ENCODE measurements at places on chromosomes 12 and 14.

DNA sequence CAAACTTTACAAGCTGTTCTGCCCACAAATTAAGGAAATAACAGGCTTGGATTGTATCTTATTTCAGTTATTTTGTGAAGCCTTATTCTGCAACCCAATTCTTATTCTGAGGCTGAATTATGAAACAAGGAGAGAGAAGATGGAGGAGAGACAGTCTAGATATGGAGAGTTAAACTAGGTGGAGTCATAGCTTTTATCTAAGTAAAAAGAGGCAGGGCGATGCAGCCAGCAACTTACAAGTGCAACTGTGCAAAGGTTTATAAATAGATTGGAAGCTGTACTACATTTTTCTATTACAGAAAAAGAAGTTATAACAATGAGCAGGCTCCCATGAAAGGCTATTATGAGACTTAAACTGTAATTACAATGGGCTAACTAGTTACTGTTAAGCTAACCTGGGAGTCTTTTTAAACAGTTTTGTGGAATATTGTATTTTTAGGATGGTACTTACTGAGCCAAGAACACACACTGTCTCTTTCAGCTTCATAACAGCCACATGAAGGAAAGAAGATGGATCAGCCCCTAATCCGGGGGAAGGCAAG is 22.4 kb downstream of the NID2 start:
- DNase-seq = no peak

DNA sequence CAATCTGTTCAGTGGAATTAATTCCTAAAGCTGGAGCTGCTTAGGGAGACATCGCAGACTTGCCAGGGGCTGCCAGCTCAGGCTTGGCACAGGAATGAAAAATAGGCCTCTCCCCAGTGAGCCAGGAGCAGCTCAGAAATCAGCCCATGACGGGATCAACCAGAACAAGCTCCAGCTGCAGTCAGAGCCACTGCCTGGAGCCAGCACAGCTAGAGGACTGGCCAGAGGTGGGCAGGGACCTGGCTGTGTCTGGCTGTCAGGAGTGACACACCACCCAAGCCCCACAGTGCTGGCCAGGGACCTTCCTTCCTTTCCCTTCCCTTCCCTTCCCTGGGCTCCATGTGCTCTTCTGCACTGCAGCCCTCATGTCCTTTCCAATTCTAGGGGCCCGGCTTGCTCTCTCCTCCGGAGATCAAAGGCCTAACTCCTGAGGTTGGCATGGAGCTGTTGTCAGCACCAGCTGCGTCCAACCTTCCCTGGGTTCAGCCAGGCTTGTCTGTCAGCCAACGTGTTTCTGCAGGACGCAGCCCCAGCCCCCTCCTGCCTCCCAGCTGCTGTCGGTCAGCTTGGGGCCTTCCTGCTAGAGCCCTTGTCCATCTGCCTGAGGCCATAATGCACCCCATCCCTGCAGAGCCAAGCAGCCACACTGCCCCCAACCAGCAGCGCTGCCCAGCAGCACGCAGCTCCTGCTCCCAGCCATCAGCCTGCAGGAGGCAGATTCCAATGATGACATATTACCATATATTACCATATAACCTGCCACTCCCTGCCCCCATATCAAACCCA is 149.3 kb downstream of the CALM1 start:
- no peak for DNase-seq

- no peak for DNase-seq
These were observed 19.4 kb downstream of the TCTN2 start for GRCh38 chr12:123690191-123690840.

- no peak for DNase-seq
These were observed 48.8 kb downstream of the NINJ2 start for GRCh38 chr12:614411-614970.

DNA sequence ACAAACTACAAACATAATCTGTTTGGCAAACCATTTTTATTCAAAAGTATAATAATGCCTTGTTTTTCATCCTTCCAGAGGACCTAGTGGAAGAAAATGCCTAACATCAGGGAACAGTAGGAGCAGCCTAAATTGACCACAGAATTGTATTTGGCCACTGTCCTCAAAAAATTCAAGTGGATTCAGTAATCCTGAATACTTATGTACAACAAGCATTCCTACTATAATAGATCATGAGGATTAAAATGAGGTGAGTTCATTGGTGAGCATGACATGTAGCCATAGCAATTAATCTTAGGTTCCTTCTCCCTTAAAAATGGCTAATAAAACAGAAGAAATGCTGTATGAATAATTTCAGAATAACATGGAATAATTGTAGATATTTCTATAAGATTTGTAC is 209.3 kb downstream of the DAD1 start:
- no peak for DNase-seq

- DNase-seq = no peak
These were observed 3.1 kb upstream of the TNS2 start for GRCh38 chr12:53046655-53047220.

DNA sequence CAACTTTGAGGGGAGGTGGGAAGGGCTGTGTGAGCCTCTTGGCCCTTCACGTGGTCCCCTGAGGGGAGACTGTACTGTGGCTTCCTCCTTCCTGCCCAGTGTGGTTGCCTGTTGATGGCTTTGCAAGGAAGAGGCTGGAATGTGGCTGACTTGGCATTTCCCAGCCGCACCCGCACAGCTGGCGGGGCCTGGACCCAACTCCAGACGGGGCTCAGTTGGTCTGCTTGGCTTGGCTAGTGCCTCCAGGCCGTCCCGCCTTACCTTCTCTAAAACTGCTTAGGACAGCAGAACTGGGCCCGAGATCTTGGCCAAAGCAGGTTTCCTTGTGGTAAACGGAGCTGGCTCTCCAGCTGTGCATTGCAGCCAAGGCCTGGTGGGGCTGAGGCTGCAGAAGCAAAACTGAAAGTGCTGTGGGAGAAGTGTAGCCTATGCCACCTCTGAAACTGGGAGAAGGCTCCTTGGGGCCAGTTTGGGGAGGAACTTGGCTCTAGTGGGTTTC is 139.5 kb downstream of the SMOC1 start:
- DNase-seq = no peak

- DNase-seq = no peak
These were observed 42.5 kb upstream of the HSP90B1 start for GRCh38 chr12:103887738-103888137.

DNA sequence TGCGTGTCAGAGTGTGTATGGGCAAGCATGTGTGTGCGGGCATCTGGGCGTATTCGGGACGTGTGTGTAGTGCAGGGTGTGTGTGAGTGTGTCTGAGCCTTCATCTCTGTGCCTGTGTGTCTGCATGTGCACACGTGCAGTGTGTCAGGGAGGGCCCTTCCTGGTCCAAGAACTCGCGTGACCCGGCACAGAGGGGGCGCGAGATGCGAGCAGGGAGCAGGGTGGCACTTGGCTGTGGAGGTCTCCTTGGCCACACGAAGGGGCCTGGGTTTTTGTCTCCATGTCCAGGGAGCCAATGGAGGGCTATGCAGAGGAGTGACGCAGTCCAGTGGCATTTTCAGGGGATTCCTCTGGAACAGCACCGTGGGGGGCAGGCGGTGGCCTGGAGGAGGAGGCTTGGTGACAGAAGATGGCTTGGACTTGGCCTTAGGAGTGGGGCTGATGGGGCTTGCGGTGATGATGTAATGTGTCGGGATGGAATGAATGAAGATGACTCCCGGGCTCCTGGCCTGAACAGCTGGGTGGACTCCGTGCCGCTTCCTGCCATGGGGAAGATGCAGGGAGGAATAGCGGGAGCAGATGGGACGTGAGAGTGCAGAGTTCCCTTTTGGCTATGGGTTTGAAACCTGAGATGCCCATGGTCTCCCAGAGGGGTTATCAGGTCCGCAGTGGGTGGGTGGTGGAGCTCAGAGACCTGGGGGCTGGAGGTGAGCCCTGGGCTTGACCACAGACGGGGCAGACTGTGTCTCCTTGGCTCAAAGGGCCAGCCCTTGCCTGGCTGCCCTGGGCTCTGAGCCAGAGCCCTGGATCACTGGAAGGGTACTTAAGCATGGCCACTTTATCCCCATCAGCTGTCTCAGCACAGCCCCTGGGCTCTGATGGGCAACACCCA is 208.3 kb downstream of the PHETA1 start:
- DNase-seq = no peak

- no peak for DNase-seq
These were observed 413.0 kb downstream of the CCDC91 start for GRCh38 chr12:28603239-28603638.

DNA sequence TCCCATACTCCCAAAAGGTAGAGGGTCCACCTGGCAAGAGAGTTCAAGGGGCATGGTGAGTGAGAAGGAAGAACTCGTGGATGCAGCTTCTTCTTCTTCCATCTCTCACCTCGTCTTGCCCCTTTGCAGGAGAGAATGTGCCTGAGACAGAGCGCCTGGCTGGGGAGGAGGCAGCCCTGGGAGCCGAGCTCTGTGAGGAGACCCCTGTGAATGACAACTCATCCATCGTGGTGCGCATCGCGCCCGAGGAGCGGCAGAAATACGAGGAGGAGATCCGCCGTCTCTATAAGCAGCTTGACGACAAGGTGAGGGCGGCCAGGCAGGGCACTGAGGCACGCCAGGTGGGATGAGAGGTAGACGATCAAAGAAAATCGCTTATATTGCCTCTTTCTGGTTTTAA is 20.0 kb downstream of the KIF5A start:
- DNase-seq = no peak

DNA sequence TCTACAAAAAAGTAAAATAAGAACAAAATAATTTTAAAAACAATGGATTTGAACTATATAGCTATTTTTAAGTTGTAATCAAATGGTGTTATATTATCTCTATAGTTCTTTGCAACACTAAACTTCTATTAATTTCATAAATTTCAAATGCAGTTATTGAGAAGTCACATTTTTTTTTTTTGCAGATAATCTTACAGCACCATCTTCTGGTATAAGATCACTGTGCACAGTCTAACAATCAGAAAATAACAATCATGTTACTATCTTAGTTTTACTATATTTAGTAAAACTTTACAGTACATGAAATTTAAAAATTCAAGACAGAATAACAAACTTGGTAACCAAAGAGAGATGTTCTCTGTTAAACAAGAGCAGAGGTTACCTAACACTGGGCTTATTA is 40.6 kb downstream of the GXYLT1 start:
- DNase-seq = no peak
